ENCODE measurements at places on chromosomes 3 and 15. TPM values are rescaled to one million over a fixed set of nuclear protein-coding genes. Genes with fewer than 3 reads are reported as not detected.
A peak's percentile ranks its signal among the peaks of the same experiment; 100 is the strongest.

DNA sequence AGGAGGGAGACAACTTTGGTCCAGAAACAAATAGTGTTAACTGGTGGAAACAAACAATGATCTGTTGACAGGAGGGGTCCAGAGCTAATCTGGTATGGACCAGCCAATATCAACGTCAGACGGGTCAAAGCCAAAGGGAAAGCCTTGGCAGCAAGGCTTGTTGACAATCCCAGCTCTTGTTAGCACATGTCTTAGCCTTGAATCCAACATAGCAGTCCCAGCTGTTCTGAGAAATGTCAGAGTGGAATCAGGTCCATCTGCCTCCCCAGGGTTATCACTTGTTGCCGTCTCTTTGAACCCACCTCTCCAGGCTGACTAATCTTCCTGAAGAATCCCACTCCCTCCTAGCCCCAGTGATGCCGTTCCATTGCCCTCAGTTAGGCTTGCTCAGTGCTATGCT, 404.6 kb upstream of the MCTP2 start:
- H3K4me3 ChIP-seq = no peak overlapping the region
- DNase-seq = no peak
- no peaks in the 10 kb centered on the region for H3K36me3 ChIP-seq
- H3K27me3 ChIP-seq = no peaks in the 10 kb centered on the region

GRCh38 chr3:81643721-81644120, 117.7 kb downstream of the GBE1 start:
- no peaks in the 10 kb centered on the region for H3K36me3 ChIP-seq
- no peak overlapping the region for H3K27ac ChIP-seq
- no peaks in the 10 kb centered on the region for H3K4me1 ChIP-seq
- no peaks in the 10 kb centered on the region for H3K27me3 ChIP-seq

- H3K4me3 ChIP-seq = no peak overlapping the region
- no peak for DNase-seq
- H3K27me3 ChIP-seq = no peaks in the 10 kb centered on the region
- H3K4me1 ChIP-seq = peaks cover 3% of the 10 kb centered on the region
- no peaks in the 10 kb centered on the region for H3K36me3 ChIP-seq
Measured at GRCh38 chr3:57709559-57709958, 16.7 kb upstream of the DENND6A start.

SOX2 gene
- not detected for total RNA-seq

DNA sequence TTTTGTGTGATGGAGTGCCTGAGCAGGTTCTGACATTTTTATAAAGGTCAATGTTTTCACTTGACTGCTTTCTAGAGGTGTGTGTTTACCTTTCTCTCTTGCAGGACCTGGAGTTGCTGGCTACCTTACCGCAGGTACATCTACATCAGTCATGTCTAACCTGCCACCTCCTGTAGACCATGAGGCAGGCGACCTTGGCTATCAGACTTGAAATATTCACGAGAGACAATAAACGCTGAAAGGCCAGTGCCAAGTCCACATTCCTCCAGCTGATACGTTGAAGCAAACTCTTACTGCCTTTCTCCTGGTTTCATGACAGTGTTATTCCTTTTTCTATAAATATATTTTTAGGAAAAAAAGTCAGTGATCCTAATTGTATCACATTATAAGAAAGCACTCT, 59.0 kb upstream of the ACKR4 start:
- no peak overlapping the region for H3K4me3 ChIP-seq
- H3K27ac ChIP-seq = no peak overlapping the region
- no peak for DNase-seq
- H3K36me3 ChIP-seq = peaks cover 34% of the 10 kb centered on the region
- H3K27me3 ChIP-seq = no peaks in the 10 kb centered on the region

- no peaks in the 10 kb centered on the region for H3K27me3 ChIP-seq
- no peak overlapping the region for H3K27ac ChIP-seq
- DNase-seq = peak; percentile 50
- no peak overlapping the region for H3K4me3 ChIP-seq
- no peaks in the 10 kb centered on the region for H3K4me1 ChIP-seq
Measured at GRCh38 chr15:21261965-21262850, 178.1 kb downstream of the POTEB3 start.

AQP9 gene
- not detected for total RNA-seq

LRRC57 gene
- total RNA-seq = 22.0 TPM

DNA sequence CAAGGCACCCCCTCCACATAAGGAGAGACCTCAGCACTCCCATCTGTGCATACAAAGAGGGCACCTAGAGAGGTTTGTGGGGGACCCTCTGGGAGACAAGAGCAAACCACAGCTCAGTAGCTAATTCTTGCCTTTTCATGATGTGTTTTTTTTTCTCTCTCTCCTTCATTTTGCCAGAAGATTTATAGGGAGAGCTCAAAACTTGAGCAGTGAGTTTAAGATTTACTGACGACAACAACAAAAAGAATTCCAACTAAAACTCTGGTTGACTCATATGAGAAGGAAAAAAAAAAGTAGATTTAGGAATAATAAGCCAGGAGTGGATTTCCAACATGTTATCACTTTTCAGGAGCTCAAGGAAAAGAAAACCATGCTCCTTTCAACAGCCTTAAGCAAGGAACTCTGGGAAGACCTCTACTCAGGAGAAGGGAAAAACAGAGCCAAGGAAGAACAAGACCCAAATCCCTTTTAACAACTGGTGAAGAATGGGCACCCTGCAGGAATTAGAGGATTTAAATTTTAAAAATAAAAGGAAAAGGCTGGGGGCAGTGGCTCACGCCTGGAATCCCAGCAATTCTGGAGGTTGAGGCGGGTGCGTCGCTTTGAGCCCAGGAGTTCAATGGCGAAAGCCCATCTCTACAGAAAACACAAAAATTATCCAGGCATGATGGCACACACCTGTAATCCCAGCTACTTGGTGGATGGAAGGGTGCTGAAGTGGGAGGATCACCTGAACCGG, 58.2 kb upstream of the RAD18 start:
- peaks cover 29% of the 10 kb centered on the region for H3K36me3 ChIP-seq
- no peak overlapping the region for H3K4me3 ChIP-seq
- H3K4me1 ChIP-seq = peaks cover 44% of the 10 kb centered on the region

GRCh38 chr3:59327376-59327808, 277.6 kb upstream of the CFAP20DC start:
- no peak for DNase-seq
- H3K36me3 ChIP-seq = no peaks in the 10 kb centered on the region
- H3K27me3 ChIP-seq = peaks cover 12% of the 10 kb centered on the region
- H3K4me3 ChIP-seq = no peak overlapping the region
- no peak overlapping the region for H3K27ac ChIP-seq

All from mesothelial cell of epicardium (in vitro differentiated cells).